ENCODE measurements at places on chromosomes 2 and 18.
A peak's percentile ranks its signal among the peaks of the same experiment; 100 is the strongest.

- no peak for DNase-seq
These were observed 114.1 kb downstream of the EPB41L3 start for GRCh38 chr18:5429681-5430080.

- DNase-seq: peak; percentile 97
These were observed 127.9 kb upstream of the SH3BP4 start for GRCh38 chr2:234823877-234824376.

GRCh38 chr2:83196225-83196624 is 1262.9 kb downstream of the SUCLG1 start:
- peak; percentile 59 for DNase-seq

DNA sequence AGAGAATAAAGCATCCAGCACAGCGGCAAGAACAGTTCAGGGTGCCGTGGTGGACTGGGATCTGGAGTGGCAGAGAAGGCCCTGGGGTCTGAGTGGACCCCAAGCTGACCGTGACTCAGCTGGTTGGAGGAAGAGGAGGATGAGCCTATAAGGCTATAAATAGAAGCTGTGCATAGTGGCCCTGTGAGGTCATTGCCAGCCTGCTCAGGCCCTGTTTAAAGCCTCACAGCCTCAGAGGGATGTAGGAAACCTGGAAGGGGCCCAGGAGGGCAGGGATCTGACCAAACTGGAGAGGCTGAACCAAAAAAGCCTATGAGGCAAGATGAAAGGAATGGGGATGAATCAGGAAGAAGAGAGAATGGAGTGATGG is 11.3 kb upstream of the DES start:
- DNase-seq: peak; percentile 96

GRCh38 chr2:231364061-231364460 is 31.4 kb upstream of the B3GNT7 start:
- DNase-seq: no peak

- DNase-seq: peak; percentile 96
These were observed 135.4 kb downstream of the COL6A3 start for GRCh38 chr2:237278568-237278967.
